ENCODE measurements at places on chromosomes 16 and 17.

- no peak for DNase-seq
Measured at GRCh38 chr17:9367156-9367555, 208.5 kb downstream of the STX8 start.

GRCh38 chr17:3043737-3044365 is 19.6 kb downstream of the OR1D5 start:
- DNase-seq: no peak

GRCh38 chr16:46858151-46858550 is 26.0 kb upstream of the GPT2 start:
- DNase-seq: no peak

DNA sequence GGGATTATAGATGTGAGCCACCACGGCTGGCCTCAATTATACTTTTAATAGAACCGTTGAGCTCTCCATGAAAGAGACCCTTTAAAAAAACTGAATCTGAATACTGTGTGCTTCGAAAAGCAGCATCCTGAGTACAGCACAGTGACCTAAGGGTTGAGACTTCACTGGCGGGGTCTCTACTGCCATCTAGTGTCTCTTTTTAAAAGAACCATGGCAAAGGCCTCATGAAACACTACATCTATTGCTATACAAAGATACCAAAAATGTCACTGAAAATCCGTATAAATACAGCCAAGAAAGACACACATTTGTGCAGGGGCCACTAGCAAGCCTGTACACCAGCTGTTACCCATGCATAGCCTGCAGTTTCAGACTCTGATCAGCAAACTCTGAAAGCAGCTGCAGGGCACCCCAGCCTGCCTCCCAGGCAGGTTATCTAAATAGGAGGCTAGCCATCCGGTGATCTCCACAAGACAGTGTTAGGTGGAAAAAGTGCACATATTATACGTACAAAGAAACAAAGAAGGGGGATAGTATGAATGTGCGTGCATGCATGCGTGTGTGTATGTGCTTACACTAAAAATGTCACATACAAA is 35.3 kb downstream of the NPLOC4 start:
- DNase-seq: peak; percentile 72

GRCh38 chr17:63399316-63399715 is 46.8 kb downstream of the CYB561 start:
- no peak for DNase-seq

- no peak for DNase-seq
Measured at GRCh38 chr16:49914657-49915056, 58.7 kb upstream of the ZNF423 start.

- DNase-seq: no peak
Measured at GRCh38 chr16:2121853-2122252, 13.8 kb downstream of the PKD1 start.

All from SK-N-DZ (cell line).